ENCODE measurements at places on chromosomes 16 and 17. TPM values are rescaled to one million over a fixed set of nuclear protein-coding genes. Genes with fewer than 3 reads are reported as not detected.

Gene SLFN14
- total RNA-seq, result not detected

Gene VTN
- total RNA-seq, result not detected

Gene OR4D1
- total RNA-seq, result not detected

Gene CCL4
- not detected for total RNA-seq

Gene CPNE7
- not detected for total RNA-seq

Gene PLCD3
- total RNA-seq, result 56.2 TPM

Gene CD300H
- not detected for total RNA-seq

Gene MLST8
- total RNA-seq, result 50.0 TPM

Gene USP32
- total RNA-seq, result 34.4 TPM

Gene TUBD1
- 6.1 TPM for total RNA-seq

Gene PRRT2
- total RNA-seq, result 0.60 TPM

Gene GRIN2C
- 0.10 TPM for total RNA-seq

Gene ZFP3
- total RNA-seq, result not detected

Gene SLFN13
- 0.80 TPM for total RNA-seq

Gene GEMIN4
- total RNA-seq, result 34.9 TPM

Gene SYT17
- 1.0 TPM for total RNA-seq

Gene ATP2C2
- total RNA-seq, result not detected

Gene OR4D2
- not detected for total RNA-seq

Gene IRX5
- 0.85 TPM for total RNA-seq

Gene UBE2G1
- total RNA-seq, result 59.7 TPM

Gene TMEM220
- not detected for total RNA-seq

Gene KRT39
- not detected for total RNA-seq

Gene MT1G
- total RNA-seq, result 0.33 TPM

Gene DNAAF1
- total RNA-seq, result not detected

Gene DPEP3
- not detected for total RNA-seq

Gene PRR11
- 44.1 TPM for total RNA-seq

Gene CD19
- total RNA-seq, result not detected
